Activated CD4-positive, alpha-beta T cell treated with anti-CD3 and anti-CD28 coated beads for 36 hours (primary cell): ENCODE measurements at places on chromosomes 6 and 20. TPM values are rescaled to one million over a fixed set of nuclear protein-coding genes. Genes with fewer than 3 reads are reported as not detected.
A peak's percentile ranks its signal among the peaks of the same experiment; 100 is the strongest.

The HLA-DRB5 gene
- total RNA-seq = 4.1 TPM

The BPI gene
- not detected for total RNA-seq

The BIRC7 gene
- 0.14 TPM for total RNA-seq

DNA sequence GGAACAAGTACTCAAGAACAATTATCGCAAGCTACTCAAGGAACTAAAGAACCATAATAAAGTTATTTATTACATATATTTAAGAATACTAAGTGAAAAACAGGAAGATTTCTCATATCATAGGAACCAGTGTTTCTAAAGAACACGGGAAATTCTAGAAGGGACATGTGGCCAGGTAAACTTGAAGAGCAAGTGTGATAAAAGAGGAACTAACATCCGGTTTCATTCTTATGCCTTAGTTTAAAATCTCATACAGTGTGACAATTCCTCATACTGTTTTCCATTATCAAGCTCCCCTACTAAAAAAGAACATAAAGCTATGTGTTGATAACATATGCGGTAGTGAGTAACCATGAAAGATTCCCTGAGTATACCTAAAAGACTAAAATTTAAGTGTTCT, 163.5 kb upstream of the SHLD1 start:
- peaks cover 39% of the 10 kb centered on the region for H3K36me3 ChIP-seq
- no peaks in the 10 kb centered on the region for H3K27me3 ChIP-seq
- H3K4me1 ChIP-seq = peaks cover 58% of the 10 kb centered on the region
- peak overlapping the region; percentile 71 for H3K27ac ChIP-seq
- no peak overlapping the region for H3K4me3 ChIP-seq
- no peak for DNase-seq

DNA sequence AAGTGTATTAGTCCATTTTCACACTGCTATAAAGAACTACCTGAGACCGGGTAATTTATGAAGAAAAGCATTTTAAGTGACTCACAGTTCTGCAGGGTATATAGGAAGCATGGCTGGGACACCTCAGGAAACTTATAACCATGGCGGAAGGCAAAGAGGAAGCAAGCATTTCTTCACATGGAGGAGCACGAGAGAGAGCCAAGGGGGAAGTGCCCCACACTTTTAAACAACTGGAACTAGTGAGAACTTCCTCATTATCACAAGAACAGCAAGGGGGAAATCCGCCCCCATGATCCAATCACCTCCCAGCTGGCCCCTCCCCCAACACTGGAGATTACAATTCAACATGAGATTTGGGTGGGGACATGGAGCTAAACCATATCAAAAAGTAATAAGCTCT, 28.3 kb upstream of the B3GAT2 start:
- H3K36me3 ChIP-seq = no peaks in the 10 kb centered on the region
- H3K4me3 ChIP-seq = no peak overlapping the region
- DNase-seq = no peak
- H3K27me3 ChIP-seq = peaks cover 3% of the 10 kb centered on the region
- H3K27ac ChIP-seq = no peak overlapping the region

- no peak overlapping the region for H3K4me3 ChIP-seq
- no peaks in the 10 kb centered on the region for H3K27me3 ChIP-seq
- DNase-seq = no peak
- H3K27ac ChIP-seq = no peak overlapping the region
- peaks cover 19% of the 10 kb centered on the region for H3K4me1 ChIP-seq
These were observed 90.9 kb downstream of the FOXO3 start for GRCh38 chr6:108651340-108652227.

DNA sequence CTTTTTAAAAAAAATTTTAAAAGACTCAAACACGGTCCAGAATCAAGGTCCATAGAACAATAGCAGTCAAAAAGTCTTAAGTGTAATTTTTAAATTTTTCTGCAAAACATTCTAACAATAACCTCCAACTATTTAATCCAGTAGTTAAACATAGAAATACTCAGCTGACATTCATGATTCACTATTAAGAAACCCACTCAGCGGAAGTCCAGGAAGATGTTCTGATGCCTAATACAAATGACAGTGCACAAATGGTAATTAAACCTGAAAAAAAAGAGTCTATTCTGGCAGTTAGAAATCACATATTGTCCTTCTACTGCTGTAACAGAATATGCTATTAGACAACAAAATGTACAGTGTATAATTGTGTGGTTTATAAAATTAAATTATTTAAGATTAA, 128.2 kb upstream of the BMP5 start:
- no peak overlapping the region for H3K4me3 ChIP-seq
- H3K27ac ChIP-seq = no peak overlapping the region
- no peaks in the 10 kb centered on the region for H3K27me3 ChIP-seq
- no peaks in the 10 kb centered on the region for H3K36me3 ChIP-seq
- no peak for DNase-seq

The EDN1 gene
- total RNA-seq = not detected

The SERPINB6 gene
- total RNA-seq = 36.2 TPM

DNA sequence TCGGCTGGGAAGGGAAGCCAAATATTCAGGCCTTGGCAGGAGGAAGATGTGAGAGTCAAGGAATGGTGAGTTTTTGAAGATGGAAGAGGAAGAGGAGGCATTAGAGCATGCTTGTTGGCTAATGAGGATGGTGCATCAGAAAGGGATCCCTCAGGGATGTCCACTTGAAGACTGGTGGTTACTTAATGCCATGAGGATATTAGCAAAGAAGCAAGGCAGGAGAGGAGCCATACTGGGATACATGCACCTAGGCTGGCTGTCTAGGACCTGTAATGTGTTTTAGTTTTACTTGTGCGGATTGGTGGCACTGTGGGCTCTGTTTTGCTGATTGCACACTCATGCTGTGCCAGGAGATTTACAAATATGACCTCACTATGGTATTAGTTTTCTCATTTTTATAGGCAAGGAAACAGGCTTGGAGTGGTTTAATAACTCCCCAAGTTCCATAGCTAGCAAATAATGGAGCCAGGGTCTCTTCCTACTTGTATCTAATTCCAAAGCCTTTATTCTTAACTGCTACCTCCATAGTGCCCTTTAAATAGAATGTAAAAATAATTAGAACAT, 37.8 kb downstream of the NCOA7 start:
- H3K27ac ChIP-seq = no peak overlapping the region
- no peak overlapping the region for H3K4me3 ChIP-seq
- H3K36me3 ChIP-seq = peaks cover 10% of the 10 kb centered on the region
- peaks cover 57% of the 10 kb centered on the region for H3K4me1 ChIP-seq
- no peaks in the 10 kb centered on the region for H3K27me3 ChIP-seq

The PTPRT gene
- not detected for total RNA-seq

The FAM83D gene
- 10.5 TPM for total RNA-seq

The FBXL4 gene
- 16.2 TPM for total RNA-seq

DNA sequence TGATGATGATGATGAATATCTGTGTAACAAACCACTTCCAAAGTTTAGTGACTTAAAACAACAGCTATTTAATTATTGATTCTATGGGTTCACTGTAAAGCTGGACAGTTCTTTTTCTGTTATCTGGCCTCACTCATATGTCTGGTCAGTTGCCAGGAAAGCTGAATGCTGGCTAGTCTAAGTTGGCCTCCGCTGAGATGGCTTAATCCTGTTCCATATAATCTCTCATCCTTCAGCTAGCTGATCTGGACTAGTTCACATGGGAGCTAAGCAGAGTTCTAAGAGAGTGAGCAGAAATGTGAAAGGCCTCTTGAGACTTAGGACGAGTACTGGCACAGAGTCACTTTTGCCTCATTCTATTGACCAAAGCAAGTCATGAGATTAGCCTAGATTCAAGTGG, 334.7 kb upstream of the FLRT3 start:
- no peak overlapping the region for H3K27ac ChIP-seq
- H3K4me1 ChIP-seq = no peaks in the 10 kb centered on the region
- no peak overlapping the region for H3K4me3 ChIP-seq
- no peaks in the 10 kb centered on the region for H3K36me3 ChIP-seq
- H3K27me3 ChIP-seq = no peaks in the 10 kb centered on the region

- peaks cover 53% of the 10 kb centered on the region for H3K4me1 ChIP-seq
- H3K27me3 ChIP-seq = peaks cover 2% of the 10 kb centered on the region
- no peak for DNase-seq
These were observed 296.2 kb upstream of the PRDM1 start for GRCh38 chr6:105789935-105790334.

The EYA2 gene
- total RNA-seq = not detected

DNA sequence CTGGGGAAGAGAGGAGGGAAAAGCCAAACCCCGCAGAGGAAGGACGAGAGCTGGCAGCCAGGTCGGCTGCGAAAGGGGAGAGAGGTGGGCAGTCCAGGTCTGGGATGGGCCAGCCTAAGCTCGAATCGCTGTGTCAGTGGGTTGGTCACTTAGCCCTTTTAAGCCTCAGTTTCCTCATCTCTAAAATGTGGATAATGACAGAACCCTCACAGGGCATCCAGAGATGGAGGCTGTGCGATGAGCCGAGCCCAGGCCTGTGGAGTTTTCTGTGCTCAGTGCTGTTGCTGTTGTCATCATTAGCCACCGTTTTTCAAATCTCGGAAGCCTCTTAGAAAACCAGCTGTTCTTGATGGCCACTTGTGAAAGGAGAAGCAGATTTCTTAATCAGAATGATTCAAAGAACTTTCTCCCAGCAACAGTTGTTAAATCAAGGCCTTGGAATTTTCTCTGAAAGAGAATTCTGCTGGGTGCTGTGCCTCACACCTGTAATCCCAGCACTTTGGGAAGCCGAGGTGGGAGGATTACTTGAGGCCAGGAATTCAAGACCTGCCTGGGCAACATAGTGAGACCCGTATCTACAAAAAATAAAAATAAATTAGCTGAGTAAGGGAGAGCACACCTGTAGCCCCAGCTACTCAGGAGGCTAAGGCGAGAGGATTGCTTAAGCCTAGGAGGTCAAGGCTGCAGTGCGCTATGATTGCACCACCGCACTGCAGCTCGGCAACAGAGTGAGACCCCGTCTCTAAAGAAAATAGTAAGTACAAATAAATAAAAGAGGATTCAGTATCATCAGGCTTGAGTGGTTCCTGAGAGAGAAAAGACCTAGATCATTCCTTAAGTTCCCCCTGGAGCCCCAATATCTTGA, 46.3 kb upstream of the ENTPD6 start:
- DNase-seq = no peak
- H3K4me1 ChIP-seq = peaks cover 5% of the 10 kb centered on the region
- peaks cover 2% of the 10 kb centered on the region for H3K36me3 ChIP-seq

- DNase-seq = no peak
- peaks cover 26% of the 10 kb centered on the region for H3K36me3 ChIP-seq
- H3K4me3 ChIP-seq = no peak overlapping the region
- H3K4me1 ChIP-seq = peaks cover 12% of the 10 kb centered on the region
These were observed 45.6 kb downstream of the BTBD9 start for GRCh38 chr6:38593998-38594665.

DNA sequence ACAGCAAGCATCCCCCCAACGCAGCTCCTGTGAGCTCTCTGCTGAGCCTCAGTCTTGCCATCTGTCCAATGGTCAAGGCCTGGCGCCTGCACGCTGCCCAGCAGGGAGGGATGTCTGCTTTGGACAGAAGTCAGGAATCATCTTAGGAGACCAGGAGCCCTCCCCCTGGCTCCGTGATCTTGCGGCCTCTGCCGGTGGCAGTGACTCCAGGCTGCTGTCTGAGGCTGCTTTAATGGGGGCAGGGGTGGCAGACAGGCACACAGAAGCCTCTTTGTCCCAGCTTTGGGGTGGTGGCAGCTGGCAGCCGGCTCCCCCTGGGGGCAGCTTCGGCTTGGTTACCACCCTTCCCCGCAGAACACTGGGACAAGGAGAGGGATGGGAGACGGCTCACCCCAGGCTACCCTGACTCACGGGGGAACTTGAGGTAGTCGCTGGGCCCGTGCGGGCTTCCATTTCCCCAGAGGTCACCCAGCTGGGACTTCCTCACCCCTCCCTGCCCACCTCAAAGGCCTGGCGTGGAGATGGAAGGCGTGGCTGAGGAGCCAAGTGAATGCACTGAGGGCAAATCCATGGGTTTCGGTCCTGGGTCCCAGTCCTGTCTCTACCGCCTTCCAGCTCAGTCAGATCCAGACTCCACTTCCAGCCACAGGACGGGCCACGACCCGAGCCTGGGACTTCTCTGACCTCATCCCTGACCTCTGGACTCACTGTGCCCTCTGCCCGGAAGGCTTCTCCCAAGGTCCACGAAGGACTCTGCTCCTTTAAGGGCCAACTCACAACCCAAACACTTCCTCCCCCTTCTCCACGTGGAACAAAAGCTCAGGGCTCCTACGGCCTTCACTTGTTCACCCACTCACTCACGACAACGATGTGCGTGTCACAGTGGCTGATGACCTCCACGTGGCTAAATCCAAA, 14.8 kb downstream of the PEDS1 start:
- H3K27ac ChIP-seq = peak overlapping the region; percentile 3
- peaks cover 21% of the 10 kb centered on the region for H3K4me1 ChIP-seq
- H3K27me3 ChIP-seq = no peaks in the 10 kb centered on the region
- DNase-seq = no peak
- peaks cover 35% of the 10 kb centered on the region for H3K36me3 ChIP-seq

GRCh38 chr20:36736451-36737182, 9.3 kb downstream of the NDRG3 start:
- H3K27ac ChIP-seq = no peak overlapping the region
- DNase-seq = no peak
- no peaks in the 10 kb centered on the region for H3K27me3 ChIP-seq
- H3K4me1 ChIP-seq = peaks cover 33% of the 10 kb centered on the region

The OOEP gene
- total RNA-seq = 0.86 TPM

GRCh38 chr20:40238511-40238910, 450.5 kb downstream of the MAFB start:
- DNase-seq = no peak
- no peak overlapping the region for H3K4me3 ChIP-seq

GRCh38 chr6:55569638-55570037, 9.4 kb downstream of the HMGCLL1 start:
- no peak overlapping the region for H3K27ac ChIP-seq
- no peaks in the 10 kb centered on the region for H3K27me3 ChIP-seq
- DNase-seq = no peak
- no peak overlapping the region for H3K4me3 ChIP-seq
- H3K4me1 ChIP-seq = no peaks in the 10 kb centered on the region

The IL20RA gene
- total RNA-seq = not detected

GRCh38 chr20:62482974-62483373, 7.2 kb upstream of the GATA5 start:
- no peak overlapping the region for H3K27ac ChIP-seq
- H3K36me3 ChIP-seq = no peaks in the 10 kb centered on the region
- no peak overlapping the region for H3K4me3 ChIP-seq
- H3K4me1 ChIP-seq = peaks cover 3% of the 10 kb centered on the region
- peaks cover 46% of the 10 kb centered on the region for H3K27me3 ChIP-seq
- DNase-seq = no peak

DNA sequence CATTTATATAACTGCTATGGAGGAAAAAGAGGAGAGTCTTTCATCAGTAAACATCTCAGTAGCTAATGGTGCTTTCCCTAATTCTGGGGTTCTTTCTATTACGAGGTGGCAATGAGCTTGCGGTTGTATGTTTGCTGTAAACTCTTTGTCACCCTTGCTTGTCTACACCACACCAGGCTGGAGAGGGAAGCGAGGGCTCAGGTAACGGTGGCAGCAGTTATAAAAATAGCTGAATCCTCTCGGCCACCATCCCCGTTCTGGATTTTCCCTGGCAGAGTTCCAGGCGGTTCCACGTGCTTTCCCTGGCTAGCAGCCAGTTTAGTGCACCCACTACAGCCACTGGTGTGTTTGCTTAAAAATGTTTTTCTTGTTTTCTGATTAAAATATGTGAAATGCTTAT, 39.0 kb downstream of the MAS1 start:
- H3K36me3 ChIP-seq = no peaks in the 10 kb centered on the region
- DNase-seq = peak; percentile 66
- H3K27ac ChIP-seq = peak overlapping the region; percentile 88
- H3K4me1 ChIP-seq = peaks cover 34% of the 10 kb centered on the region
- H3K4me3 ChIP-seq = no peak overlapping the region
